ENCODE measurements at places on chromosomes 2 and 18.

- DNase-seq: no peak
These were observed 54.6 kb upstream of the MAP4K3 start for GRCh38 chr2:39491653-39492052.

DNA sequence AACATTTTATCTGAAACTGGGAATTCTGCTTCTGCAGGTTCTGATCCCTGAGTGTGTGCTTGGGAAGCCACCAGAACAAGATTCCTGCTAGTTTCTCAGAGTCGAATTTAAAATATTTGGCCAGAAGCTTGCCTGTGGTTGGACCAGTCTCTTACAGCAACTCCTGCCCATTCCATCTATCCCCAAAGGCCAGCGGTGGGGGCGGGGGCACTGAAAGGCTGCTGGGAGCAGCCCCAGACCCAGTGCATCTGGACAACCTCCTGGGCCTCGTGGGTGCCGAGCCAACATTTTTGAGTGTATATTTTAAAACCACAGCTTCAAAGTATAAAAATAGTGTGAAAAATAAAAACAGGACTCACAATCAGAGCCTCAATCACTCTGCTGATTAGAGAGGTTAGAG, 38.6 kb upstream of the ZFP36L2 start:
- DNase-seq: no peak

- no peak for DNase-seq
These were observed 29.4 kb upstream of the GMPPA start for GRCh38 chr2:219469186-219469724.

GRCh38 chr2:199378948-199379650, 78.6 kb downstream of the SATB2 start:
- no peak for DNase-seq

- no peak for DNase-seq
These were observed 11.9 kb downstream of the SDC1 start for GRCh38 chr2:20212871-20213503.

GRCh38 chr2:74953796-74954499, 4.5 kb upstream of the POLE4 start:
- no peak for DNase-seq

DNA sequence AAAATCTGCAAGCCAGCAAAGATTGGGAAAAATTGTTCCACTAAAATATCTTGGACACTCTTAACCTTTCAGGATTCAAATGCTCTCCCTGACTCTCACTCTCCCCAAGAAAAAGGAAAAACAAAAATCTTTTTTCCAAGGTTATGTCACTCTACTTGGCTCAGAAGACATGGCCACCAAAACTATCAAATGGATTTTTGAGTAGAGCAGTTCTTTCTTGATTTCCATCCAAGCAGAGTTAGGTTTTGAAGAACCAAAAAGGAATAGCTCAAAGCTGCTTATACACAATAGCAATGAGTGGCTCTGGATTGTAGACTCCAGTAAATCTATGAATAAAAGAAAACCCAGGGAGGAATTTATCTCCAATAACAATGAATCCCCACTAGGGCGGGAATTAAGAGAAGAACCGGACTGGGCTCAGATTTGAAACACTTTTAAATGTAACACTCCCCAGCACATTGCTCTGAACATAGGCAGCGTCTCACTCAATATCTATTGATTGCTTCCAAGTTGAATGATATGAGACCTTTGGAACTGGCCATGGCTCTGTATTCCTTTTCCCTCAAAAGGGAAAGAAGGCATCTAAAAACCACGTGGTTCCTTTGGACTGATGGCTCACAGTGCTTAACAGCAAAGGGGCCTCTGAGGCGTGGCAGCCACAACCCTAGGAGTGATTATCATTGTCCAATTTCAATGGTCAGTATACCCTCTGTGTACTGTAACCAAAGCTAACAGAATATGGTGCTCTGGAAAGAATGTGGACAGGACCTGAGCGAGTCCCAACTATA, 68.3 kb downstream of the SPRED2 start:
- DNase-seq: no peak

DNA sequence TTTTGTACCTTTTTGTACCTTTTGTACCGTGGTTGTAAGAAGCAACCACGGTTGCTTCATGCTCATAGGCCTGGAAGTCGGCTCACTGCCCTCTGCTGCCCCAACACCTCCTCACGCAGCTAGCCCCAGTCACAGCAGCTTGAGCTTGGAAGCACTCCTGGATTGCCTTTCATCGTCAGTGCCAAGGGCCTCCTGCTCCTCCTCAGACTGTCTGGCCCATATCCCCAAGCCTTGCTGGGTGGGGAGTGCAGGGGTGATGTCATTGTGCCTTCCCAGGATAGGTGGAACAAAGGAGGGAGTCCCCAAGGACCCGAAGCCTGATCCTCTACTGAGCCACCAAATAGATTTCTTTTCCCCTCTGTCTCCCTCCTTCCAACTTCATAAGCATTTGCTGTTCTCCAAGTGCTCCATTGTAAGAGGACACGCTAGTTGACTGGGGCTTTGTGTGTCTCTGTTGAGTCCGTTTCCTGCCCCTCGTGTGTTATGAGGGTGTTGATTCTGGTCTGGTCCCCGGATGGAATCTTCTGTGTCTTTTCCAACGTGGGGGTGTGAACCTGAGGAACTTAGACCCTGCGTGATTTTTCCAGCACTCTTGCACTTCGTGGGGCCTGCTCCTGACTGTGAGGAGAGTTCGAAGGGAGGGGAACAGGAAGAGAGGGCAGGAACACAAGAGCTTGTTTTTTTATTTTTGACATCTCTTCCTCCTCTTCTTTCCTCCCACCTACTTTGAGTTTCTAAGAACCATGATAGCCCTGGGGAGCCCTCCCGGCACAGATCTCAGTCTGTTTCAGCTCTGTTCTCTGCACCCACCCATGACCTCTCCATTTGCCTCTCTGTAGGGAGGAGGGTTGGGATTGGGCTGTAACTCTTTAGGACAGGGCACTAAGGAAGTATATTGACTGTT, 127.2 kb upstream of the EML6 start:
- DNase-seq: no peak

GRCh38 chr2:240918258-240919091, 12.3 kb downstream of the CROCC2 start:
- DNase-seq: no peak

DNA sequence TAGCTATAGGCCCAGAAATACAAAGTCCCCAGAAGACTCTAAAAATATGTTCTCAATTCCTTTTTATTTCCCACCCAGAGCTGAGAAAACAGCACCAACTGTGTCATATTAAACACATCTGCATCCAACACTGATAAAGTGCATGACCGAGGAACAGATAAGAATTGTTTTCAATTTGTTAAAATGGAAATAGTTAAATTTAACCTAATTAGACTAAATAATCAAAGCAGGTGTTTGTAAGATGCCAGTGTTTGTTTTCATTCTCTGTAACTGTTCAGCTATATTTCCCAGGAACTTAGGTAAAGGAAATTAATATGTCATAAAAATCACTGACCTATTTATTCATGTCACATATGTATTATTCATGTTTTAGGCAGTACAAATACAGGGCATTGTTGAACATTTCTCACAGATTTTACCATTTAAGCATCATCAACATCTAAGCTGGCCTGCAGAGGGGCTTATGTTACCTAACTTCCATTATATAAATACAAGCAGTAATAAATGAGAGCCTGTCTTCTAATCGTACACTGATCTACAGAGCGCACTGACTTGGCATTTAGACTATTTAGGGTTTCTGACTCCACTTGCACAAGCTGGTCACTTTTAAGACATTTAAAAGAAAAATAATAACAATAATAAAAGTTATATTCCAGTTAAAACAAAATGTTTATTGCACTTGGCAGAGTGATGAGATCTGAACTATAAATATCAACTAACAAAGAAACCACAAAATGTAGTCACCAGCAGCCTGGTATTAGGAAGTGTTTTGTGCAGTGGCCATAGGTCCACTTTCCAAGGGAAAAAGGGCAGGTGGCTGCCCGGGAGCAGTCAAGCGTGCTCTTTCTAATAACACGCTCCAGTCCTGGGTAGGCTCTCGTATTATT, 86.6 kb upstream of the ZFP36L2 start:
- no peak for DNase-seq

DNA sequence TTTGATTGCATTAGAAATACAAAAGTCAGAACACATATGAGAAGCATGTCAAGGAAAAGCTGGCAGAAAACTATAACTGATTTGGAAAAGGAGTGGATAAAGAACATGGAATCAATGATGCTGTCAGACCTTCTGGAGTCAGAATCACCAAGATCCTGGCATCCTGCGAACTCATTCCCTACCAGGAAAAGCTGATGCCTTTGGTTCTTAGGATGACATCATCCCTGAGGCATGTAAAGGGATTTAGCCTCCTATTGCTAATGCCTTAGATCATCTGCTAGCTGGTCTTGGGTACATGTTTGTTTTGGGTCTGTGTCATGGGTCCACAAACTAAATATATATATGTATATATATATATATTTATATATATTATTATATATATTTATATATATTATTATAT, 680.7 kb downstream of the EPHA4 start:
- no peak for DNase-seq

DNA sequence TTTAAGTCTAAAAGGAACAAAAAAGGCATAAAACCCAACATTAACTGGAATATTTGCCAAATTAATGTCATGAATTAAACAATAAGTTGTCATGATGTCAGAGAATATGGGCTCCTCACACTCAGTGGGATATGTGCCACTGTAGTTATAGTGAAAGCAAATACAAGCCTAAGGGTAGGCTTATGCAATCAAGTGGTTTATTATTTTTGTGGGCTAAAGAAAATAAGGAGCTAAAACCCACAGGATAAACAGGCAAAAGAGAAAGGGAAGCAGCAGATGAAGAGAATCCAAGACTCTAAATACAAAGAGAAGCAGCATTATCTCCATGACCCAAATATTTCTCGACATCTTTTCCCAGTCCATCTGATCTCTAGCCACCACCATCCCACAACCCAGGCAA, 17.5 kb downstream of the YWHAQ start:
- DNase-seq: no peak

- peak; percentile 3 for DNase-seq
These were observed 1.2 kb downstream of the ABHD3 start for GRCh38 chr18:21703241-21703820.

DNA sequence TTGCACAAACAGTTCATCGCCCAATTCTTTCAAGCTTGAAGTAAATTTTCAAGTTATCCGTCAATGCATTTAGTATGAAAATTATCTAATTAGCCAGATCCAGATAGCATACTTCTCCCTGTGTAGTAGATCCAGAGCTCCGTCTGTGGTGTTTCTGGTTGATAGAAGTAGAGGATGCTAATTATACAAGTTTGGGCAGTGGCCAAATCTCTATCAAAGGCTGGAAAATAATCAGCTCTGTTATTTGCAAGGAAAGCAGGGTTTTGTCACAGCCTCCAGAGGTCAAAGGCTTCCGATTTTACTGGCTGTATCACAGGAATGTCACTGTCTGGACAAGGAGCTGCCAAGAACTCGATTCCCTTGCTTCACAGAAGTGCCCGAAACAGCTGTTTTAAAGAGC, 28.6 kb downstream of the LRRC30 start:
- DNase-seq: no peak

GRCh38 chr18:32354518-32354917, 116.2 kb downstream of the GAREM1 start:
- DNase-seq: no peak

GRCh38 chr2:225008935-225009334, 33.3 kb downstream of the DOCK10 start:
- no peak for DNase-seq

DNA sequence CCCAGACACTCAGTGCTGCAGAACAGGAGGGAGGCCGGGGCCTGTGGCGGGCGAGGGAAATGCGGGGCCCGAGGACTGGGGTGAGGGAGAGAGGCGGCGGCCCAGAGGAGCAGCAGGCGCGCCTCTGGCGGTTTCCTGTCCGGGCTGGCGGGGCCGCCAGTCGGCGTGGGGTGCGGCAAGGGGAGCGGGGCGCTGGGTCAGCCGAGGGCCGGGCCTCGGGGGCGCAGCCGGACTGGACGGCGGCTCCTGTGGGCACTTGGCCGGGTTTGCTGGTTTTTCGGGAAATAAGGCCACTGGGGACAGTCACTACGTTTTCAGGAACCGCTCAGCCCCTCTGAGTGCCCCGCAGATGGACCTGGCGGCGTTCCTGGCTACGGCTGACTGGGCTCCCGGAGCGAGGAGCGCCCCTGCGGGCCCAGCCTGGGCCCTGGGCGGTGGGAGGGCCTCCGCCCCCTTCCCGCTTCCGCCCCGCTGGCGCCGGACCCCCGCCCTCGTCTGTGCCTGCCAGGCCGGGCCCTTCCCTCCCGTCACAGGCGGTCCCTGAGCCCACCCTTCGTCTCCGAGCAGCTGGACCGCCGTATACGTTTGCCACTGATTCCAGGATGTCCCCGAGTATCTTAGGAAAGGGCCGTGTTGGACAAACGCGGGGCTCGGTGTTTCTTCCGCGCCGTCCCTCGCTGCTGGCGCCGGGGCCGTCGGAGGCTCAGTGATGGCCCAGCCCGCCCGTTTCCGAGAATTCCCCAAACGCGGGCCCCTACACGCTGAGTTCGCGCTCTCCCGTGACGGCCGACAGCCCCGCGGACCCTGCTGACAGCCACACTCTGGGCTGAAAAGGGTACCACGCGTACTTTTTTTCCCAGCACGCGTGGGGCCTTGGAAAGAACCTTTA, 84.6 kb downstream of the FAM210A start:
- DNase-seq: no peak

GRCh38 chr18:23627321-23627720, 35.4 kb downstream of the ANKRD29 start:
- DNase-seq: no peak

- no peak for DNase-seq
These were observed 17.5 kb downstream of the ASB1 start for GRCh38 chr2:238444242-238444641.

DNA sequence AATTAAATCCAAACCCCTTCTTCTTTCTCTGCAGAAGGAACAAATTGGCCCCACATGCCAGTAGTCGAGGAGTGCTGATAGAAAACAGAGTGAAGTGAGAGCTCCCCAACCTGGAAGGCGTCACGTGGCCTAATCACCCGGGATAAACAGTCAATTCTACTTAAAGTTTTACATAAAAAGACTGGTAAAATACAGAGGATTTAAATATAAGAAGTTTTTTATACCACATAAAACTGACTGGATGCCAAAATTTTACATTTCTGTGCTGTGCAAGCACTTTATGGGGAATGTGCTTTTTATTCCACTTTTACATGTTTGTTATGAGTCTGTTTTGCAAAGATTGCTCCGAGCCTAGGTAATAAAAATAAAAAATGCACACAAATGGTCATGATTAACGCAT, 1586.8 kb upstream of the ACVR2A start:
- DNase-seq: no peak

GRCh38 chr18:44830581-44830980, 149.9 kb downstream of the SETBP1 start:
- DNase-seq: no peak

GRCh38 chr18:12234451-12235190, 19.5 kb upstream of the CIDEA start:
- no peak for DNase-seq

DNA sequence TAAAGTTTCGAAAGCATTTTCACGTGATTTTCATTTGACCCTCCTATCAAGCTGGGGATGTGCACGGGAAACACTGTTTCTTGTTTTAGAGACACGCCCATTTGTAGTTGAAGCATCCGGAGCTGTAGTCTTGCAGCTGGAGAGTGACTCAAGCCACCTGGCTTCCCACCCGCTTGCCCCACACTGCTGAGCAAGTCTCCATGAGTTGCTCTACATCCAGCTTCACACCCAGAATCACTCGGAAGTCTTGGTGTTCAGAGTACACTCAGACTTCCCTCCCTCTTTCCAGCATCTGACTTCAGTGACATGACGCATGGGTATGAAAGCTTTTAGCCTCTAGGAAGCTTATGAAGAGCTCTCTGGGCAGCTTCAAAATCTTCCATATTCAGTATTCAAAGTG, 262.4 kb downstream of the NBAS start:
- DNase-seq: no peak

- no peak for DNase-seq
These were observed 2.8 kb downstream of the XDH start for GRCh38 chr2:31411771-31412170.
